CD8-positive, alpha-beta T cell (primary cell): ENCODE measurements at places on chromosomes 12 and 14.
A peak's percentile ranks its signal among the peaks of the same experiment; 100 is the strongest.

DNA sequence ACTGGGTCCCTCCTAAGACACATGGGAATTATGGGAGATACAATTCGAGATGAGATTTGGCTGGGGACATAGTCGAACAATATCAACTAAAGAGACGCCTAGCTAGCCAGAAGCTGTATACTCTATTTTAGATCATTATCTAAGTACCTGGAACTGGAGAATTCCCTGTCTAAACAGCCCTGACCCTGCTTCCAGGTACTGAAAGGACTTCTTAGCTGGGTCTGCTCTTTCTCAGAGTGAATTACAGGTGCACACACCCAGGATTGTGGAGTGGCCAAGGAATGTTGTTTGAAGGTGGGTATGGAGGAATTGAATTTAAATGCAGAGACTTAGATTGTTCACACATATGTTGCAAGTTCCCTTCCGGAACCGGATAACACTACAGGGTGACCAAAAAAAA is 733.0 kb downstream of the RPS29 start:
- no peak for DNase-seq

- no peak for DNase-seq
Observed at GRCh38 chr12:74119811-74120362, 417.7 kb upstream of the ATXN7L3B start.

- no peak for DNase-seq
Observed at GRCh38 chr14:46573498-46573897, 78.1 kb downstream of the RPL10L start.

DNA sequence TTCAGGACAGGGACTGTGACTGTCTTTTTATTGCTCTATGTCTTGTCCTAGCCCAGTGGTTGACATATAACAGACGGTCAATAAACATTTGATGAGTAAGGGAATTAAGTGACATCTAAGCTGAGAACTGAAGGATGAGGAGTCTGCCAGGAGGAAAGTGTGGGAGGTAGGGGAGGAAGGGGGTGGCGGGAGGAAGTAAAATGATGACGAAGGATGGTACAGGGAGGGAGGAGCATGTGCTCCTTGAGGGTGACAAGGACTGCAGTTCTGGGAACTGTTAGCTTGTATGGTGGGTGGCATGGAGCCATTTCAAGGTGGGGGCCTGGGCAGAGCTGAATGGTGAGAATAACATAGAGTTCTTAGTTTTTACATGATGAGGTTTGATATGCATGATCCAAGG is 64.4 kb downstream of the RGS6 start:
- no peak for DNase-seq

DNA sequence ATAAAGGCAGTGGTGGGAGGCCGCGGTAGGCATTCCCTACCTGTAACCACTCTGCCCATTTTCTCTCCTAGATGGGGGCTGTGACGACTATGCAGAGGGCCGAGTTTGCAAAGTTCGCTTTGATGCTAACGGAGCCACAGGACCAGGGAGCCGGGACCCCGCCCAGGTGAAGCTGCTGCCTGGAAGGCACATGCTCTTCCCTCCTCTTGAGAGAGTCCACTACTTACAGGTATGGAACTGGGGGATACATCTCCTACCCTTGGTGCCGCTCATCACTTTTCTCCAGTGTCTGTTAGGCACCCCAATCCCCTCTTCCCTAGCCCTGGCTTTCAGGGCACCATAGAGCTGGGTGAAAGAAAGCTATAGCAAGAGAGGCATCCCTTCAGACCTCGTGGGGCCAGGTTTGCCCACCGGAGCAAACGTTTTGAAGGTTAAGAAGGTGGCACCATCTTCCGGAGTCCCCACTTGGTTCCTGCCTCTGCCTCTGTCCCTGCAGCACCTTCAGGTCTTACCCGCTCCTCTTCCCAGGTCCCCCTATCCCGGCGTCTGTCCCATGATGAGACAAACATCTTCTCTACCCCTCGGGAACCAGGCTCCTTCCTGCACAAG is 2.0 kb upstream of the P3H3 start:
- DNase-seq, result no peak

- no peak for DNase-seq
Observed at GRCh38 chr12:88056571-88056970, 27.4 kb upstream of the C12orf50 start.

DNA sequence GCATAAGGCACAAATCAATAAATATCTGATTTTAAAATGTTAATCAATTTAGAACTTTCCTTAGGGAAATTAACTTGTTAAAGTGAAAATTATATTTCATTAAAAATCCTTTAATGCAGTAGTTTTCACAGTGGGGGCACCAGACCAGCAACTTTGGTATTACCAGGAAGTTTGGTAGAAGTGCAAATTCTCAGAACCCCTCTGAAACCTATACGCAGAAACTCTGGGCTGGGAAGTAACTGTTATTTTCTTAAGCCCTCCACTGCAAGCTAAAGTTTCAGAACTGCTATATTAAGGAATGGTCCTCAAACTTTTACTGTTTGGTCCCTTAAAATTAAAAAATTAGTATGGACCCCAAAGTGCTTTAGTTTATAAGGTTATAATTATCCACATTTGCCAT is 35.7 kb downstream of the GNPTAB start:
- peak; percentile 17 for DNase-seq

GRCh38 chr14:69561893-69562292 is 12.8 kb downstream of the CCDC177 start:
- DNase-seq, result no peak

DNA sequence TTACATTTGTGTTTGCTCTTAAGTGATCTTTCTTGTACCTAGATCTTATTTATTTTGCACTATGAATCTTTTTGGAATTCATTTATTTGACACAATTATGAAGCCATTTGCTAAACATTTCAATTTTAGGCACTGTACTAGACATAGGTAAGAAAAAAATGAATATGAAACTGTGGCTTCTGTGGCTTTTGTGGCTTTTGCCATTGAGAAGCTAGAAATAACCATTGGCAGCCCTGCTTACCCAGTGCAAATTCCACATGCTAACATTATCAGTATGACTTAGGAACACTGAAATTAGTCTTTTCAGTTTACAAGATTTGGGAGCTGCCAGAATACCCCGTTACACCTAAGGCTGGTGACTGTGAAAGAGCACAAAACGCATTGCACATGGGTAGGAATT is 60.1 kb downstream of the FSCB start:
- no peak for DNase-seq

DNA sequence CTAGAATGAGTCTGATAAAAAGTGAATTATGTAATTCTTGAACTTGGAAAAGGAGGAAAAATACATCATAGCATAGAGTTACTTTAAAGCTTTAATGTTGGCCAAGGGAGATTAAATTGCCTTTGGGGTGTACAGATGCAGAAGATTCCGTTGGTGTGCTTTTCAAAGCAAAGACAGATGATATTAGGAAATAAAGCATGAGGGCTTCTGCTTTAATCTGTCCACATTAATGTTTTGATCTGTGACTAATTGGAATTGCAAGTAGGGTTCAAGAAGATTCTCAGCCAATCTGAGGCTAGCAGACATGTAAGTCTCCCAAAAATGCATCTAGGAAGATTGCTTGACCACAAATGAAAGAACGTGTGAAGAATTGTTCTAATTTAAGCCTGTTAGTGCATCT is 35.2 kb downstream of the LGR5 start:
- DNase-seq, result no peak

GRCh38 chr14:52551696-52552062 is 626 bp downstream of the TXNDC16 start:
- DNase-seq, result no peak

DNA sequence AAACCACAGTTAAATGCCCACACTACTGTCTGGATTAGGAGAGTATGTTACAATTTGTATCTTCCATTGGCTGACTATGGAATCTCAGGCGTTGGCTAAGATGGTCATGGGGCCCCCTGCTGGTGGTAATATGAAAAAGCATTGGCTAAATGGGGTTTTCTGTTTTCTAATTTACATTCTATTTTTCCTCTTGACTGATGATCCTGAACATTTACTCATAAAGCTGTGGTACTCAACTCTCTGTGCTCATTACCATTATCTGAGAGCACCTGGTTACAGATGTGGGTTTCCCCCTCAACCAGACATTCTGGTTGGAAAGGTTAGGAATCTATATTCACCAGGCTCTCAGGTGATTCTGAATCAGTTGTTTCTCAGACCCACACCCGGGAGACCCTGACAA is 64.8 kb downstream of the WSCD2 start:
- no peak for DNase-seq

- DNase-seq, result peak; percentile 29
Observed at GRCh38 chr12:62813031-62813829, 121.7 kb downstream of the PPM1H start.

- DNase-seq, result peak; percentile 87
Observed at GRCh38 chr12:4269279-4269991, 4.1 kb upstream of the CCND2 start.

DNA sequence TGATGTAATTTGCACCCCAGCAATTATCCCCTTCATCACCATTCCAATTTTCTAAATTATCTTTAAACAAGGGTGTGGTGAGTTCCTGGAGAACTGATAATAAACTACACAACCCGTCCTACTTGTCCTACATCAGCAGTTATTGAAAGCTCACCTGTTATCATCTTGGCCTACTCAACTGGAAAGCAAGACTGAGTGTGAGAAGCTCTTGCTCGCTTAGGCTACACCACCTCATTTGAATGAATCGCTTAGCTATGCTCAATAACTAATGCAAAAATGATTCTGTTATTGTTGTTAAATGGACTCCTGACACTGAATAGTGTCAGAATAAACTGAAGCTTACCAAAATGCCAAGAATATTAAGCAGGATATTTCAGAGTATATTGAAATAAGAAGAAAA is 115.4 kb upstream of the BTG1 start:
- no peak for DNase-seq

DNA sequence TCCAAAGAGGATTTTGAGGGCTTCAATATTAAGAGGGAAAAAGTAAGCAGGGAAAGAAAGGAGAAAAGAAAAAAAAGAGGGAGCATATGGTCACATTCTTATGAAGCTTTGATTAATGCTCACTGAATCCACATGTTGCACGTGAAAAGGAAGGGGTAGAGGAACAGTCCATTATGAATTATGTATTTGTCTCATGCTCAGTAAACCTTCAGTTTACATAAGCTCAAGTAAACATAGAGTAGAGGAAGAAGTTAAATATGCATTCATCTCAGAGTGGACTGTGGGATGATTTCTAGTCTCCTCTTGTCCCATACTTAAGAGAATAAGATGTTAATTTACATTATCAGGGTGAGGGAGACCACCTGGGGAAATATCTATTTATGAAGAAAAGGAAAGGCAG is 334.5 kb downstream of the IPO8 start:
- no peak for DNase-seq

DNA sequence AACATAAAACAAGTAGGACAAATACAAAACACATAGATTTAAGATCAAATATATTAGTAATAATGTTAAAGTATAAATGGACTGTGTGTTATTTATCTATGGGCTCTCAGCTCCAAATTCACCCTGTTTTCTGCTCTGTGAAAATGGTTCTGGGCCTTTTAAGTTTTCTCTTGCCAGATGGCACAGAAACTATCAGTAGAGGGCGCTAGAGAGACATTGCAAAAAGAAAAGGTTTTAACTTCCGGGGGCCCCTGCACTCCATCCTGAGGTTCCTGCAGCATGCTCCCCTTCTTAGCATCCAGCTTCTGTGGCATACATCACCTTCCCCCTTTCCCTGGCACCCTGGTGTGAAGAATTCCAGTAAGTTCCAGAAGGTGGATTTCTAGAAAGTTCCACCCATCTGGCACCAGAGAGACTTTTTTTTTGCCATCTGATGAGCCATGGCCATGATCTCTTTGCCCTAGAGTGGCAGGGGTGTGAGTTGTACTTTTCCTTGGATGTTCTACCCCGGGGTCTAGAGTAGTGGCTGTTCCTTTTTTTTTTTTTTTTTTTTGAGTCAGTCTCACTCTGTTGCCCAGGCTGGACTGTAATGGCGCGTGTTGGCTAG is 29.3 kb downstream of the ZCRB1 start:
- peak; percentile 37 for DNase-seq

DNA sequence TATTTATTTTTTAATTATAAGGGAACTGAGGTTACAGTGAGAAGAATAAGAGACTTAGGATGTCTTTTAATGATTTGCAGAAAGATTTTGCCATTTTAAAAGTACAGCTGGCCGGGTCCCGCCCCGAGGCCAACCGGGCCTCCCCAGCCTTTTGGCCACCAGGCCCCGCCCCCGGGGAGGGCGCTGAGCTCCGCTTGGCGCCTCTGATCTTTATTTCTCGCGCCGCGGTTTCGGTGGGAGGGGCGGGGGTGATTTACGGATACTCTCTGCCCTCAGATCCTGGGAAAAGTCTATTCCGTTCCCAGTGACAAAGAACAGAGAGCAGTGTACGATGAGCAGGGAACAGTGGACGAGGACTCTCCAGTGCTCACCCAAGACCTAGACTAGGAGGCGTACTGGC is 17.7 kb downstream of the ZFYVE26 start:
- DNase-seq, result no peak

- DNase-seq, result no peak
Observed at GRCh38 chr14:94904636-94905035, 134.7 kb upstream of the GSC start.

- no peak for DNase-seq
Observed at GRCh38 chr12:46179693-46180452, 89.0 kb downstream of the SLC38A1 start.

- DNase-seq, result no peak
Observed at GRCh38 chr14:70811050-70811449, 1.7 kb upstream of the MAP3K9 start.

GRCh38 chr12:94377599-94377998 is 82.1 kb downstream of the CEP83 start:
- no peak for DNase-seq

- DNase-seq, result no peak
Observed at GRCh38 chr14:93974833-93975232, 1.5 kb downstream of the ASB2 start.

DNA sequence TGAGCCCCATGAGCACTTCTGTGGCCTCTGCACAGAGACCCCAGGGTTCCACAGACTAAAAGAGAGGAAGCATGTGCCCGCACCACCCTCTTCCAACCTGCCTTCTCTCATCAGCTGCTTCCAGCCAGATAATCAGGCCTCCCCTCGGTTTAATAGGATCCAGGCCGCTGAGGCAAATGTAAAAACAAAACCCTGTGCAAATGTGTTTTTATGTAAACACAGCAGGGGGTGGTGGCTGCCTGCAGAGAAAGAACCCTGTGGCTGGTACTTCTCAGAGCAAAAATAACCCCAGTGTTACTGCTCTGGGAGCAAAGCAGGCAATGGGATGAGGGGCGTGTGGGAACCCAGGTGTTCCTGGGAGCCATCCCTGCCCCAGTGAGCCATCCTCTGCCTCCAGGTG is 46.2 kb downstream of the WSCD2 start:
- no peak for DNase-seq

GRCh38 chr14:96881713-96882112 is 84.5 kb downstream of the VRK1 start:
- DNase-seq, result no peak
